CD4-positive, alpha-beta T cell treated with Interleukin-6 for 4 hours (primary cell): ENCODE measurements at places on chromosomes 4 and X.

- DNase-seq: no peak
These were observed 1123.9 kb upstream of the PCDH7 start for GRCh38 chr4:29596228-29596627.

DNA sequence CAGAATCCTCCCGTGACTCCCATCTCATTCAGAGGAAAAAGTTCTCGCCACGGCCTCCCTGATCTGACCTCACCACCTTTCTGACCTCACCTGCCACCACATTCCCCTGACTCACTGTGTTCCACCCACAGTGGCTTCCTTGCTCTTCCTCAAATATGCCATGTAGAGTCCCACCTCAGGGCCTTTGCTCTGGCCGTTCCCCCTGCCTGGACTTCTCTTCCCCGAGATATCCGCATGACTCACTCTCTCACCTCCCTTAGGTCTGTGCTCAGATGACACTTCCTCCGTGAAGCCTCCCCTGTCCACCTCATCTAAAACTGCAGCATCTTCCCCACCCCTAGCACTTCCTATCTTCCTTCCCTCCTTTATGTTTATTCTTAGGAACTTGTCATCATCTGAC is 7.2 kb upstream of the TSPYL2 start:
- no peak for DNase-seq

DNA sequence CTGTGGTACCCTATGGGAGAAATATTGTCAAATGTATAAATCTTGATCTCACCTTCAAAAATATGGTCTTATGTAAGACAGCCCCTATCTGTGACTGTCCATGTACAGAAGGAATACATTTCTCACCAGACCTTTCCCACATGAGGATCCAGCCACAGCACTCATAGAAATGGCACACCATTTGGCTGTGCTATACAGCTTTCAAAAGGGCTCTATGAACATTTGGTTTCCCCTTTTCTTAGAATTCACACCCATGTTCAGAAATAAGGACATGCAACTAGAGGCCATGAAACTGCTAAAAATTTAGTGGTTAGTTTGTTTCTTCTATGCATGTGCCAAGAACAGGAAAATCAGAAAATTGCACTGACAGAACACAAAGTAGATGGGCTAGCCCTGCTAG is 62.7 kb downstream of the ANTXR2 start:
- no peak for DNase-seq

- DNase-seq: no peak
These were observed 905.2 kb downstream of the TRAM1L1 start for GRCh38 chr4:116180157-116180601.

GRCh38 chr4:84498203-84498934 is 723 bp downstream of the NKX6-1 start:
- DNase-seq: no peak

GRCh38 chr4:24413311-24413784 is 171.0 kb downstream of the DHX15 start:
- no peak for DNase-seq

- no peak for DNase-seq
These were observed 20.4 kb downstream of the IQCM start for GRCh38 chr4:149795256-149795655.

- no peak for DNase-seq
These were observed 57.3 kb upstream of the SLIT2 start for GRCh38 chr4:20194123-20195013.

GRCh38 chrX:70134116-70134477 is 850 bp downstream of the IGBP1 start:
- no peak for DNase-seq

GRCh38 chr4:81215931-81216330 is 909 bp upstream of the PRKG2 start:
- DNase-seq: no peak

DNA sequence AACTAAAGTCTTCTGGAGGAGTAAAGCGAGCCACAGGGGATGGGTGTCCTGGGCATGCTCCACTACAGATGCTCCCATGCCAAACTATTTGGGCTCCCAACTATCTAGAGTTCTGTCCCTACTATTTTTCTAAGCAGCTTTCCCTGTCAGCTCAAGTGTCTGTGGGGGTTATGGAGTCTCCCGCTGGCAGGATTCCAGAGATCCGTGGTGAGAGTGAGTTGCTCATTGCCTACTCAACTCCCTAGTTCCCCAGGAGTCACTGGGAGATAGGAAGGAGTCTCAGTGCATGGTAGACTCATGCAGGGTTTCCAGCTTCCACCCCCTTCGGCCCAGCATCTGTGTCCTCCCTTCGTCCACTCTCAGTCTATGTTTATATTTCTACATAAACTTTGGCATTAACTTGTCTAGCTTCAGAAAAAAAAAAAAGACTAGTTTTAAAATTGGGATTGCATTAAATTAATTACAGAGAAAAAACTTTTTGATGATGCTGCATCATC is 55.1 kb upstream of the INPP4B start:
- DNase-seq: no peak

GRCh38 chr4:82770607-82771006 is 28.0 kb downstream of the SCD5 start:
- no peak for DNase-seq

GRCh38 chr4:86011117-86011516 is 348.7 kb downstream of the MAPK10 start:
- DNase-seq: no peak

- no peak for DNase-seq
These were observed 400.8 kb upstream of the SLIT2 start for GRCh38 chr4:19850909-19851308.

GRCh38 chr4:142098380-142098779 is 462.0 kb downstream of the IL15 start:
- no peak for DNase-seq

- DNase-seq: no peak
These were observed 8.2 kb upstream of the IQCM start for GRCh38 chr4:149823769-149824221.

- no peak for DNase-seq
These were observed 904.9 kb upstream of the AGA start for GRCh38 chr4:178347111-178347510.

DNA sequence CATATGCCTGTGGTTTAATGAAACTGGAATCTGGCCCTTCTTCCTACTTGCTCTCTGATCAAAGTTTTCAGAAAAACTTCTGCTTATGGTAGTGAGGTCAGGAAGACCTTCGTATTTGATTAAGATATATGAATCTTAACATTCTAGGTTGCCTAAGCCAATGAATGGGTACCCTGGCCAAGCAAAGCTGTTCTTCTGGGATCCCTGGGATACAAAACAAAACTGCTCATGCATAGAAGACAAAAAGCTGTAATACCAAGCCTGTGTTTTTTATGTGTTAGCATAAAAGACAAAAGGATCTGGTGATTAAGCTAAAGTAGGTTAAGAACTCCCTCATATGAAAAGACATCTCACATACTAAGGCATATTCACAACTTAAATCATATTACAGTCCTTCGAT is 21.6 kb downstream of the ANKRD17 start:
- no peak for DNase-seq

GRCh38 chrX:6857749-6858148 is 289.8 kb upstream of the STS start:
- no peak for DNase-seq

DNA sequence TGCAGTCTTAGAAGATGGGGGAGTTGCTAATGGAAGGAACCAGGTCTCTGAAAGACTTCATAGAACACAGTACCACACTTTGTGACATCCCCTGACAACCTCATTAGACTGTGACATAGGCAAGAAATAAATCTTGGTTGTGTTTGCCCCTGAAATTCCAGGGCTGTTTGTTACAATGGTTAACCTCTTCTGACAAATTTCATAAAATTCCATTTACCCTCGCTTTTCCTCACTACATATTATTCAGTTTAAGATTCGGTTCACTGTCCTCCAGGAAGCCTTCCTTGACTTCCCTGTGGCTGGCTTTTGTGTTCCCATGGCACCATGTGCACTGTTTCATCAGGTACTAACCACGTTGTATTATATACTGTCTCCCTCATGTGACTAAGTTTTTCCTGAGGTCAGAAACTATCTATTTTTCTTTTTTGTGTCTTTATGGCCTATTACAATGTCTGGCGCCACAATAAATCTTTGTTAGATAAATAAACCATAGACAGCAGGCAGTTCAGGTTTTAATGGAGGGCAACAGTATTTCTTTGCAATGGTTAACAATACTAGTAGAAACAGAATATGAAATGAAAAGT is 54.2 kb downstream of the ATXN3L start:
- no peak for DNase-seq

GRCh38 chr4:89248879-89249281 is 58.7 kb downstream of the GPRIN3 start:
- DNase-seq: no peak

GRCh38 chrX:13167481-13168231 is 123.2 kb upstream of the FAM9C start:
- DNase-seq: peak; percentile 32

- no peak for DNase-seq
These were observed 175.0 kb upstream of the MTMR8 start for GRCh38 chrX:64570204-64570603.

GRCh38 chrX:15274946-15275345 is 5.1 kb upstream of the ASB9 start:
- no peak for DNase-seq

DNA sequence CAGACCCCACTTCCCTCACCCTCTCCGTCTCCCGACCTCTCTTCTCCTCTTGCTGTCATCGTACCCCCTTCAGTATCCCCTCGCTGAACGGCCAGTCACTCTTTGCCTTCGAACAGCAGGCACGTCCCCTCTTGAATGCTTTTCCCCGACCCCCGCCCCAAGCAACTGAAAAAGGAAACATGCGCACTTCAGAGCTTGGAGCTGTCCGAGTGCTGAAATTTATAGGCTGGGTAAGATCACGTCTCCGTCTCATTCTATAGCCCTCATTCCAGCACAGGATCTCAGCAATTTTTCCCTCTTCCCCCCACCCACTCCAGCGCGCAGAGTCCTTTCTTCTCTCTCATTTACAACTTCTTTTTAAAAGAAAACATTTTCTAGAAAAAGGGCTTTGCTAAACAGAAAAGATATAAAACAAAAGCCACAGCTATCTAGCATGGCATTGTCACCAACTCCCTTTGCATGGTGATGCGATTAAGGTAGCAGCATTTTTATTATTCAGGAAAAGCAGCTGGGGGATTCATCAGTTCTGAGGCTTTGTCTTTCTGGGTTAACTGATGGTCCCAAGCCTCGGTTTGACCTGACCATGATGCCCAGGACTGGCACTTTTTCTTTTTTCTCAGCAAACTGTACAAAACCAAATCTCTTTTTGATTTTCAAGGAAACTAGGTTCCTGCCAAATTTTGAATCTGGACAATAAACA is at the start of gene GLRA2:
Gene GLRA2, plus strand, starts transcription at position 247 of the 700 bp plus-strand sequence. CDS start 522 bp downstream, outside the sequence.
- no peak for DNase-seq

GRCh38 chr4:119299741-119300100 is 22.2 kb downstream of the FABP2 start:
- DNase-seq: peak; percentile 7

GRCh38 chr4:32180086-32180485 is 1459.9 kb downstream of the PCDH7 start:
- DNase-seq: no peak

GRCh38 chrX:153882086-153882498 is 3.9 kb downstream of the L1CAM start:
- no peak for DNase-seq

DNA sequence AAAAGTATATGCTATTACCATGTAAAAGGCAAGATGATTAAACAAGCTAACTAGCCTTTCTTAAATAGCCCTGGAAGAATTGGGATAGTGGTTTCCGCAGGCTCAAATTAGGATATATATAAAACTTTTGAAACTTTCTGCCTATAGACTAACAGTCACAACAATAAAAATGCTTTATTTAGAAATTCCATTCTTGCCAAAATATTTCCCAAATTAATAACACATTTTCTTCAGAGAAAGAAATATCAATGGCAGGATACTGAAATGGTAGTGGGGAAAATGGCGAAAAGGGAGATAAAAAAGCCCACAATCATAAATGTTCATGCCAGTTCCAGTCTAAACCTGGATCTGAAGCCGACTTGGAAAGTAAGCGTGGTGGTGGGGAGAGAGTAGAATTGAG is 56.0 kb downstream of the MAD2L1 start:
- no peak for DNase-seq
